ENCODE measurements at places on chromosomes 12 and 14.

- DNase-seq = no peak
These were observed 66.7 kb downstream of the SETD3 start for GRCh38 chr14:99413911-99414310.

DNA sequence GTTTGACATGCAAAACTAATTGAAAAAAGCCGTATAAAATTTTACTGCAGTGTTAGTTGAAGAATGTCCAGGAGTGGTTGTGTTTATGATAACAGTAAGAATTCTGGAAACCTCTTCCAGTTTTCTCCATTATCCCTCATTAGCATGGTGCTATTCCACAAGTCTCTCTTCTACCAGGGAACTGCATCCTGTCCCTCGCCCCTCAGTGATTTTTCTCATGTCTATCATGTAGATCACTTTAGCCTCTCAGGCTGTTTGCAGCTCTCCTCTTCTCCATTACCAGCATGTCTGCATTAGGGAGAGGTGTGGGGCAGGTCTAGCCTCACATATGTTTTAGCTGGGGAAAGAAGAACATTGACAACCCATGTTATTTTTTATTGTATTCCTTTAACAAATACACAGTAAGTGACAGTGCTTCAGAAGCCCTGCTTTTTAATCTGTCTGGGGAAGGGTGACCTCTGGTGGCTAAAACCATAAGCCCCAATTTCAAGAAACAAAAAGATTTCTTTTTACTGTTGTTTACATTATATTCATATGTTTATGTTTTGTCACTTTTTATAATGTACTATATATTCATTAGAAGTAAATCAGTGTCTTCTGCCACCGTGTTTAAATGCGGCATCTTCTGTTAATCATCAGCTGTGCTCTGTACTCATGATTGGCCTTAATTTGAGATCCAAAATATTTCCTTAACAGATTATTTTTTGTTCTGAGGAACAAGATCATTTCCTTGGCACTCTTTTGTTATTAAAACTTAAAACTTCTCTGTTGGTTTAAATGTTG is 70.7 kb downstream of the RASSF8 start:
- no peak for DNase-seq

DNA sequence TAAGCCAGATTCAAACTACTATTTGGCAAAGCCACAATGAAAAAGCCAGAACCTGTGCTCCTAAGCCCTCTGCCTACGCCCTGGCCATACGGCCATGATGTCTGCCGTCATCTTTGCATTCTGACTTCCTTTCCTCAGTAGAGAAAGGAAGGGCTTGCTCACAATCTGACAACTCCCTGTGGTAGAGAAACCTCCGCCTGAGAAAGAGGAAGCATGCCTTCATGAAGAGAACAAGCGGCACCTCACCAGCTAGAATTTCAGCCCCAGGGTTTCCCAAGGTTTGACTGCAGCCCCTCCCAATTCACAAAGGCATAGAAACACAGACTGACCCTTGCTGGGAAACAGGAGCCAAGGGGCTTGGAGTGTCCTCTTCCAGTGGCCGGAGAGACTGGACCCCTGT is 25.7 kb downstream of the TEP1 start:
- no peak for DNase-seq

DNA sequence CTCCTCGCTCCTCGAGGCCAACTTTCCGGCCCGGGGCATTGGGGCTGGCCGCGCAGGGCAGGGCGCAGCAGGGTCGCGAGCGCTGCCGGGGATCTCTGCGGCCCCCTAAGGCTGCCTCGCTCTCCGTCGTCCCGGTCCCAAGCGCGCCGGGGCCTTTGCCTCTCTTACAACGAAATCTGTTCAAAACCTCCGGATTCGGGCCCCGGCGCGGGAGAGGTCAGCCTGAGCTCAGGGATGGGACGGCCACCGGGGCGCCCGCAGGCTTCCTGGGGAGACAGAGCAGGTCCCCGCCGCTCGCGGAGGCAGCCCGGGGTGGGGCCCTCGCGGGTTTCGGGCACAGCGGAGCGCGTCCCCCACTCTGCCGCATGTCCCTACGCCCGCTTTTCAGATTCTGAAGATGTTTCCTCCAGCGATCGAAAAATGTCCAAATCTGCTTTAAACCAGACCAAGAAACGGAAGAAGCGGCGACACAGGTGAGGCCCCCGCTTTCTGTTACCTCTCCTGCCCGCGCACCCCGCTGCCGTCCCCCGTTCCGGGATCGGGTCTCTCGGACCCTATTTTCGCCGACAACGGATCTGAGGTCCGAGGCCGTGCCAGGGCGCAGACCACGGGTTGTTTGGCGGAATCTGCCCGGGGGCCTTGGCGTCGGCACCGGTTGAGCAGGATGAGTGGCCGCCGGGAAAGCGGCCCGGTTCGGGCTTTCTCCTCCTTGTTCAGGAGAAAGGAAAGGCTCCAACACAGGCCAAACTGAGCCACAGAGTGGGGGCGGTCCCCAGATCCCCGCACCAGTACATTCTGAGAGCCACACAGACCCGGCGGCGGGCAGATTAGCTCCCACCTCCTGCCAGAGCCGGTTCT is 1.8 kb downstream of the VSX2 start:
- DNase-seq = no peak

DNA sequence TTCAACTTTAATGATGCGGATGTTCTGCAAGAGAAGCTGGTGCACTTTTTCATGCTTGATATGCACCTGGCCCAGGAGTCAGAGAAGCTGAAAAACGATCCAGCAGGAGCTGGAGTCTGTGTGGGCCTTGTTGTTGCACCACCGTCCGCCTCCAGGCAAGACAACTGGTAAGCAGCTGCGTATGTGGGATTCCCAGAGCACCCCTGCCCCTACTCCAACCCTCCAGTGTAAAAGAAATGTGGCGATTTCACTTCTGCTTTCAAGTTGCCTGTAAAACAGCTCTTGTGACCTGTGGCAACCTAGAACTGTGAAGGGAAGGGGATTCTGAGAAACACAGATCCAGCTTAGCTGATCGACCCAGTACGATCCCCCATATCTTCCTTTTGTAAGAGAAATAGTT is 154.1 kb upstream of the PELI2 start:
- DNase-seq = no peak

DNA sequence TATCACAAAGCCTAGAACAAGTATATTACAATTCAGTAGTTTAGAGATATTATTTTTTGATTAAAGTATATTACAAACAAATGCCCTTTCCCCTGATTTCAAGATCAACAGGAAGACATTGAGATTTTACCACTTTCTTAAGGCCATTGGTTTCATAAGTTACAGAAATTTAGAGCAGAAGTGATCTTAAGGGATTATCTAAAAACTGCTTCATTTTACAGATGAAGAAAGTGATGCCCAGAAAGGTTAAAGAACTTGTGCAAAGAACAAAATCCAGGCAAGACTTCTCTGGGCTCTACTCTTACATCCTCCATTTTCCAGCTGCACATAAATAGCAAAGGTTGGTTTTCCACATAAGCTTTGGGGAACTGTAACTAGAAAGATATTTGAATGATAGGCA is 87.5 kb downstream of the DUSP6 start:
- DNase-seq = no peak

DNA sequence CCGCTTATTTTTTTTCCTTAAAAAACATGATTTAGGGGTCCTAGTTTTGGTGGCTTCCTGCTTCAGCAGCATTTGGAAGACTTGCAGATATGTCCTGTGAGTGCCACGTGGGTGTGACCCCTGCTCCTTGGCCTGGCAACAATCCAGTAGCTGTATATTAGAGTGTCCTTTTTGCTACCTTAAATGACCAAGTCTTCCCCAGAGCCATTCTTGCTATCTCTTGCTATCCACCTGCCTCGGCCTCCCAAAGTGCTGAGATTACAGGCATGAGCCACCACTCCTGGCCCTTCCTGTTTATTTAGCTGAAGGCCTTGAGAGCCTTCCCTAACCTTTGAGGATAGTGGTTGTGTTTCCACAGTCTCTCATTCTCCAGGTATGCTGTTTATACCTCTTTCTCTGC is 17.0 kb downstream of the TPCN1 start:
- DNase-seq = no peak

GRCh38 chr14:95300697-95301526 is 18.8 kb downstream of the CLMN start:
- DNase-seq = no peak

DNA sequence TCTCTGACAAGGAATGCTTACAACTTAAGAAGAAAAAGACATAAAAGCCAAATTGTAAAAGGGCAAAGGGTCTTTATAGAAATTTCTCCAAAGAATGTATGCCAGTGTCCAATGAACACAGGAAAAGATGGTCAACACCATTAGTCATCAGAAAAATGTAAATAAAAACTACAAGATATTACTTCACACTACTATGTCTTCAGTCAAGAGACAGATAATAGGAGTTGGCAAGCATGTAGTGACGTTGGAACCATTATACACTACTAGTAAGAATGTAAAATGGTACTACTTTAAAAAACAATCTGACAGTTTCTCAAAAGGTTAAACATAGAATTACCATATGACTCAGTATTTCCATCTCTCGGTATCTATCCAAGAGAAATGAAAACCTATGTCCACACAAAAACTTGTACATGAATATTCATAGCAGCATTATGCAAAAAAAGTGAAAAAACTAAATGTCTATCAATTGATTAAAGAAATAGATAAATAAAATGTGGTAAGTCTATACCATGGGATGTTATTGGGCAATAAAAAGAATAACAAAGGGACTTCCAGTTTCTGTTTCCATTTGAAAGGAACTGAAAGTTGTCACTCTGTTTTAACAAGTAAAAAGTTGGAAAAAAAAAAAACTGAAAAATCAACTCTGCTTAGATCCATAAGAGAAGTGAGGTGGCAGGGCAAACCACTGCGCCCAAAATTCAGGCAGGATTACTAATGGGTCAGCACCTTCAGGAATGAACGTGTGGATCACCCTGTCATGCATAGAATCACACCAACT is 69.8 kb downstream of the ALG10B start:
- no peak for DNase-seq

GRCh38 chr12:68175557-68176061 is 16.1 kb upstream of the IFNG start:
- DNase-seq = peak; percentile 21

DNA sequence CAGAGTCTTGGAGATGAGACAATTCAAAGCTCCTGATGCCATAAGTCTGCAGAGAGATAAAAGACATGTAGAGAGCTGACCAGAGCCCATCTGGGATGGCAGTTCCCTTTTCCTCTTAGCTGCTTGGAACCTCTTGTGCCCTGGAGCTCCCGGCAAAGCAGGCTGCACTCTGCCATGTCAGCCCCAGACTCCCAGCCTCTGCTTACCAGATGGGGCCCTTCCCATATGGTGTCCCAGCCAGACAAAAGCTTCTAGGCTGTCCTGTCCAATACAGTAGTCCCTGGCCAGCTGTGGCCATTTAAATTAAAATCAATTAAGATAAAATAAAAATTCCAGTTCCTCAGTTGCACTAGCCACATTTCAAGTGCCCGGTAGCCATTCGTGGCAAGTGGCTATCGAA is 303.9 kb downstream of the TTC6 start:
- no peak for DNase-seq

GRCh38 chr14:77883131-77883846 is 83.4 kb downstream of the ADCK1 start:
- no peak for DNase-seq

DNA sequence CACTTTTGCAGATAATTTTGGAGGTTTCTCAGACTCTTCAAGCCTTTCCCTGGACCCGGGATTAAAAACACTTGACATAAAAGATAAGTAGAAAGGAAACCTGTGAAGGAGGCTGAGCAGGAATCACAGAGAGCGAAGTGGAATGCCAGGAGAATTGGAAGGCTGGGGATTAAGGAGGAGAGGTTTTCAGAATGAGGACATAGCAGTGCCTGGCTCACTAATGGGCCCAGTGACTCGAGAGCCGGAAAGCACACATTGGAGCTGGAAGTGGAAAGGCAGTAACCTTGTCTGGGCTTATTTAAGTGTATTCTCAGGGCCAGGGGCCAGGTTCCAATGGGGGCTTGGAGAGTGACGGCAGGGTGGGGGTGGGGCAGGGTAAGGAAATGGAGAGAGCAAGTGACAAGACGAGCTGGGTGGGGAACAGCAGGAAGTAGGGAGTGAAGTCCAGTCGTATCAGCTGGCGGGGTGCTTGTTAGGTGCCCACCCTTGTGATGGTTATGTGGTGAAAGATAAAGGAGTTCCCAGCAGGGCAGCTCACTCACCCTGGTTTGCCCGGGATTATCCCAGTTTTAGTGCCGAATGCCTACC is 13.1 kb downstream of the EVL start:
- DNase-seq = no peak

- DNase-seq = no peak
These were observed 15.0 kb downstream of the POMT2 start for GRCh38 chr14:77305696-77306095.

- no peak for DNase-seq
These were observed 201.3 kb downstream of the GPHN start for GRCh38 chr14:66709291-66709690.

- no peak for DNase-seq
These were observed 83.7 kb downstream of the CHGA start for GRCh38 chr14:93006567-93007051.

DNA sequence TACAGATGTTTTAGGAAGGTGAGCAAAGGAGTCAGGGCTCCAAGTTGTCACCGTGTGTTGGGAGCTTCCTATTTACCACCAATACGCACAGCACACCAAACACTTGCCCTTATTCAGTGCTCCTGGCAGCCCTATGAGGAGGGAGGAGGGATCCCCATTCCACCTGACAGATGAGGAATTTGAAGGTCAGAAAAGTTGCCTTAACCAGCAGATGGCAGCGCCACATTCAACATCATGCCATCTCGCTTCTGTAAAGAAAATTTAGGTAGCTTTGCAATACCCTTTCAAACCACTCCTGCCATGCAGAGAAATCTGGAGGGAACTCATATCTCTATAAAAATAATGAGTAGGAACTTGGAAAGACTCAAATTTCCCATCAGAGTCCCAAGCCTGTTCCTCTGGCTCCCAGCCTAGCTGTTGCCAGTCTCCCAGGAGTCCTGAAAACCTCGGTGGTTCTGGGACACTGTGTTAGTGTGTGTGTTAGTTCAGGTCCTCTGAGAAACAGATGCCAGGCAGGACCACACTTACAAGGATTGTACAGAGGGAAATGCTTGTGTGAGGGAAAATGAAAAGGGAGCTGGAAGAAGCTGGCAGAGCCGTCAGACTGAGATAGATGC is 410.5 kb downstream of the MED13L start:
- no peak for DNase-seq

- DNase-seq = no peak
These were observed 718 bp downstream of the EIF2B2 start for GRCh38 chr14:75003250-75004027.
